H54 (cell line): ENCODE measurements at places on chromosomes 7 and 10.
A peak's percentile ranks its signal among the peaks of the same experiment; 100 is the strongest.

GRCh38 chr7:70325509-70326101 is 727.3 kb downstream of the AUTS2 start:
- peak; percentile 54 for DNase-seq

DNA sequence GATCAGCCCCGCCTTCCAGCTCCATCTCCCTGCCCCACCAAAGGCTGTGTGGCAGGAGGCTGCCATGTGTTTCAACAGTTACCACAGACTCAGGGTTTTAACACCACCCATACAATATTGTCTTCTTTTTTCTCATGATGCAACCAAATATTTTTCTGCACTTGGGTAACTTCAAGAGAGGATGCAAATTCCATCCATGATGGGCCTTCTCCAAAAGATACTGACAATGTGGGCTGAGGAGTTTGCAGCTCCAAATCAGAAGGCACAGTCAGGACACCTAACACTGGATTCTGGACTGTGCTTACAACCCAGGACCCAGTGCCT is 347.9 kb downstream of the GRID1 start:
- DNase-seq: no peak

- DNase-seq: no peak
Observed at GRCh38 chr10:72310241-72310633, 36.5 kb downstream of the DDIT4 start.

GRCh38 chr7:129041142-129042085 is 13.5 kb downstream of the TNPO3 start:
- DNase-seq: no peak

DNA sequence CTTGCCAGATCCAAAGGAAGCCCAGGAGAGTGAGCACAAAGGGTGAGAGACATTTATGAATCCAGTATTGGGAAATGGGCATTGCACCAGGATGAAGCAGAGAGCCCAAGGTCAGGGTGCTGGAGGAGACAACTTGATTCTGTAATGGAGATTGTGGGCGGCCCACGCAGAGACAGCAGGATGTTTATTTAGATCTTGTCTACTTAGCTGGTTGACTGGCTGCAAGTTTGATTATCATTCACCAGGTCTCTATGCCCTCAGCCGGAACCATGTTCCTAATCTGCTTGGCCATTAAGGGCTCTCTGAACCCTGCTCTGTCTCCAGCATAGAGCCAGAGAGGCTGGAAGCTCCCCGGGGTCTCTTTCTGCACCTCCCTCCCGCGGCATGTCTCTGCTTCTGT is 188.7 kb downstream of the PLXNA4 start:
- no peak for DNase-seq

DNA sequence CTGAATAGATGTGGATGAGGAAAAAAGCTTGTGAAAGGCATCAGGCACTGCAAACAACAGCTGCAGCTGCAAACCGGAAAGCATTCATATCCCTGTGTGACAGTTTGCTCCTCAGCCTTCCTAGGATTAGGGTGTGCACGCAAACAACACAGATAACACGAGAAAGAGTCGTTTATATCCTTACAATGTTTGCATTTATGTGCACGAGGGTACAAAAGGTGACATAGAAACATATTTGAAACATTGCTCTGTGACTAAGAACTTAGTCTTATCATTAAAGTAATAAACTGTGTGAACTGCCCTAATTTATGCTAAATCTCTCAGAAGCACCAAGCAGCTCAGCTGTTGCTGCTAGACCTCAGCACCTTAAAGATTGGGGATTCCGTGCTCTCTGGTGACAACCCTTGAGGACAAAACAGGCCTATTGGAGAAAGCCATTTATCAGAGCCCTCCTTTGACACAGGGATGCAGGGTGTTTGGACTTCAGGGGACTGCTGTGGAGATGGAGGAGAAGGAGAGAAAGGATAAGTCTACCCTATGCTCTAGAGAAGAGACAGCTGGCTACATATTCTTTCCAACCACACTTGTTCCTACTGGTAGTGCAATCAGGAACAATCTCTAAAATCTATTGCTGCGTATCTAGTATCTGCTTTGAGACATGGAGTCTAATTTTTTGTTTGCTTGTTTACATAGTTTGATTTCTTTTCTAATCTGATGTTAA is 176.2 kb downstream of the GNAT3 start:
- no peak for DNase-seq

GRCh38 chr7:151226560-151226874 is 488 bp downstream of the ABCF2 start:
- no peak for DNase-seq

GRCh38 chr7:36777062-36777461 is 52.8 kb upstream of the AOAH start:
- no peak for DNase-seq

DNA sequence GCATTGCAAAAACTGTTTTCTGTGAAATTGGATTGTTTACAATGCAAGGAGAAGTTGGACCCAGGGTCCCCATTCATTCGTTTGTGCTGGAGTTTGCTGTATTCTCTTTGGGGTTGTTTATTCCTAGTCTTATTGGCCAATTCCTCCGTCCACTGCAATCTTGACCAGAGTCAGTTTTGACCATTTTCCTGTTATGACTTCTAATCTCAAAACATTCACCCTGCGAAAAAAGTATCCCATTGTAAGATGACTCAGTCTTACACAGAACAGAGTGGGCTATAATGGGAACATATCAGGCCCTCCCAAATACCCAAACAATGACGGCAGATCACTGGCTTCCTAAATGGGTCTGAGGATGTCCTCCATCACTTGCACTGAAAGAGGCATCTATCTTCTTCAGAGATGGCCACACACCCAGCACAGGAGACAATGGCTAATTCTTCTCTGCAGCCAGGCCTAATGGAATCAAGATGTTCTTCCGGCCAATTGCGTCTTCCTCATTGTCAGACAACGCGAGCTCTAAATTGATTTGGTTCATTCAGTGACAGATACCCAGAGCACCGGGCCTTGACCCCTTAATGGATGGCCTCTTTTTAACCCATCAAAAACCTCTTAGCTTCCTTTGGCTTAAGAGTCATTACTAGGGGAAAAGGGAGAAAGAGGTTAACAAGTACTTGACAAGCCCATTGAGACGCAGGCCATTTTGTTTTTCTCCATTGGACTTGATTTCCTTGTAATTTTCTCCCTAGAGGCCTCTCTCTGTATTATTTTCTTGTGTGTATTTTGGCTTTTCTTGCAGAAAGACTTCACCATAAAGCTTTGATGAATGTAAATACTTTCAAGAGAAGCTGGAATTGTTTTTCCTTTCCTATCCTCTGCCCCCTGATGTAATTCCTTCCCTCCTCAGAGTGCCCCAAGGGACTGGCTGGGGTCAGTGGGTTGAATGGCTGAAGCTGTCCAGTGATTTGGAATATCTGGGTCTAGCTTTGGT is 129.6 kb downstream of the PRPF18 start:
- DNase-seq: peak; percentile 19

GRCh38 chr10:61140765-61141392 is 196.9 kb upstream of the RHOBTB1 start:
- DNase-seq: peak; percentile 3

GRCh38 chr10:125007436-125007835 is 65.5 kb downstream of the ZRANB1 start:
- DNase-seq: no peak

GRCh38 chr10:9792181-9792580 is 1225.5 kb upstream of the CELF2 start:
- DNase-seq: no peak

DNA sequence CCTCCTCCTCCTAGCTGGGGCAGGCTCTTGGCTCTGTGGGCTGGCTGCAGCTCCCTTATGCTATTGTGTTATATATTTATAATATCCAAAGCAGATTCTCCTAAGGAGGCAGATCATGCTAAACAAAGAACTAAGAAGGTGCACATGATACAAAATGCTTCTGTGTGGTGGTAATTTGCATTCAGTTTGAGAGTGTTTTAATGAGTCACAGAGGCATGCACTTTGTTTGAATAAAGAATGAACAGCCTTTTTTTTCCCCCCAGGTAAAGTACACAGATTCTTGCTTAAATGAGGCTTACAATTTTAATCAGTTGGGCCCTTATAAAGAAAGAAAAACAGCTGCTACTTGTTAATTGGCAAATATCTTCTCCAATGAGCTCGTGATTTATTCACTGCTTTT is 95.0 kb downstream of the FANK1 start:
- DNase-seq: no peak

- no peak for DNase-seq
Observed at GRCh38 chr7:135257-135653, 57.1 kb upstream of the FAM20C start.

- DNase-seq: no peak
Observed at GRCh38 chr7:157403646-157404401, 67.0 kb downstream of the DNAJB6 start.

GRCh38 chr10:118590334-118590733 is 5.1 kb downstream of the PRLHR start:
- no peak for DNase-seq

- no peak for DNase-seq
Observed at GRCh38 chr7:36309716-36310115, 79.9 kb upstream of the ANLN start.

GRCh38 chr7:16637379-16637778 is 8.2 kb downstream of the ANKMY2 start:
- no peak for DNase-seq

DNA sequence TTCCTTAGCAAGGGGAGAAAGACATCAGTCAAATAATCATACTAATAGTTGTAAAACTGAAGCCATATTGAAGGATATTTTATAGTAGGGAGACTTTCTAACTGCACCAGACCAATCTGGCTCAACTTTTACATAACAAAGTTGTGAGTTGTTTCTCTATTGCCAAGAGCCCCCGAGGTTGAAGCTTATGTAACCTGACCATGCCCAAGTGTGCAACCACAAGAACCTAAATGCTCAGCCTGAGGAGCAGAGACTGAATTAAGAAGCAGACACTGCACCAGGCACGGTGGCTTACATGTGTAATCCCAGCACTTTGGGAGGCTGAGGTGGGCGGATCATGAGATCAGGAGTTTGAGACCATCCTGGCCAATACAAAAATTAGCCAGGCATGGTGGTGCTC is 77.3 kb upstream of the ARMC3 start:
- DNase-seq: no peak

DNA sequence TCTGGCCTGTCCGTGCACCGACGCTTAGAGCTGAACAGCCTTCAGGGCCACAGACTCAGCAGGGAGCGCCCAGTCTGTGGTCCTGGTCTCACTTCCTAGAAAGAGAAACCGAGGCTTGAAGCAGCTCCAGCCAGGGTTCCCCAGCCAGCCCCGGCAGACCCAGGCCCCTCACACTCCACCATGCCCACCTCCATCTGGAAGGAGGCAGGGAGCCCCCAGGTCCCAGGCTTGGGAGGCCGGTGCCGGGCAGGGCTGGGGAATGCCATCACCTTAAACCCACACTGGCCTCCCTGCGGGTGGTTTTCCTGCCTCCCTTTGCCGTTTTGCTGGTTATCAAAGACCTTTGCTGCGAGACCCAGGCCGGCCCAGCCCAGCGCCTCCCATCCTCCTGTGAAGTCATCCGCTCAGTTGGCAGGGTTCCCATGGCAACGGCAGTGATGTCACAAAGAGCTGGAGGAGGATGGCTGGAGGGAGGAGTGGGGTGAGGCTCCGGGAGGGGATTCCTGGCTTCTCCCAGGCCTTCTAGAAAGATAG is 24.0 kb downstream of the ELFN1 start:
- DNase-seq: no peak

GRCh38 chr7:7851381-7851780 is 117.2 kb upstream of the GLCCI1 start:
- no peak for DNase-seq

- no peak for DNase-seq
Observed at GRCh38 chr7:43313628-43314378, 201.4 kb downstream of the HECW1 start.

- no peak for DNase-seq
Observed at GRCh38 chr10:133215586-133215985, 14.4 kb upstream of the UTF1 start.

DNA sequence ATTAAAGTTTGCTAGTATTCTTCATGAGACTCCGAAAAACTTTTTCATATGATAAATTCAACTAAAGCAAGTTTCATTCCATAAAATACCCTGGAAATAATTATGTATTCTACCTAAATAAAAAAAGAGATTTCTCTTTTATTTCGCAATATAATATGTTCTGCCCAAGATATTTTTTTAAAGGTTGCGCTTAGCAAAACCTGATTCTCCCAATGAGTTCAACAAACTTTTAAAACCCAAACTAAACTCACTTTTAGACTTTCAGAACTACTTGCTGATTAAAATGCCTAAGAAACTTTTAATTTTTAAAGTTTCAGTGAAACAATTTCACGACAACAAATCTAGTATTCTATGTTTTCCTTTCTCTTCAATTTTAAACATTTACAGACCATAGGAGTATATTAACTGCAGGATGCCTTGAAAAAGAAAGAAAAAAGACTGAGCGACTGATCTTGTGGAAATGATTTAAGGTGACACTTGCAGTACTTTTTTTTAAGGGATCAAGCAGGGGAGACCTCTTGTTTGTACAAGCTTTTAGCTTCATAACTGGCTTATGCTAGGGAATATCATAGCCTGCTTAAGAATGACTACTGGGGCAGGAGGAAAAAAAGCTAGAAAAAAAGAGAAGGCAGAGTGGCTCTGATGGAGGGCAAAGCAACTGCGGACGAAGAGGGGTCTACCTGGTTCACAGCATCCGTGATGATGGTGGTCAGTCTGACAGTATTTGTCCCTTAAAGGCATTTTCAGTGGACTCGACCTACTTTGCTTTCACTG is 1.5 kb downstream of the ZNF800 start:
- no peak for DNase-seq

- DNase-seq: peak; percentile 7
Observed at GRCh38 chr10:25465582-25466372, 291.0 kb downstream of the GPR158 start.

GRCh38 chr7:23654508-23654907 is 25.5 kb upstream of the FAM221A start:
- peak; percentile 47 for DNase-seq

- DNase-seq: no peak
Observed at GRCh38 chr10:88104223-88104622, 240.8 kb downstream of the PTEN start.

DNA sequence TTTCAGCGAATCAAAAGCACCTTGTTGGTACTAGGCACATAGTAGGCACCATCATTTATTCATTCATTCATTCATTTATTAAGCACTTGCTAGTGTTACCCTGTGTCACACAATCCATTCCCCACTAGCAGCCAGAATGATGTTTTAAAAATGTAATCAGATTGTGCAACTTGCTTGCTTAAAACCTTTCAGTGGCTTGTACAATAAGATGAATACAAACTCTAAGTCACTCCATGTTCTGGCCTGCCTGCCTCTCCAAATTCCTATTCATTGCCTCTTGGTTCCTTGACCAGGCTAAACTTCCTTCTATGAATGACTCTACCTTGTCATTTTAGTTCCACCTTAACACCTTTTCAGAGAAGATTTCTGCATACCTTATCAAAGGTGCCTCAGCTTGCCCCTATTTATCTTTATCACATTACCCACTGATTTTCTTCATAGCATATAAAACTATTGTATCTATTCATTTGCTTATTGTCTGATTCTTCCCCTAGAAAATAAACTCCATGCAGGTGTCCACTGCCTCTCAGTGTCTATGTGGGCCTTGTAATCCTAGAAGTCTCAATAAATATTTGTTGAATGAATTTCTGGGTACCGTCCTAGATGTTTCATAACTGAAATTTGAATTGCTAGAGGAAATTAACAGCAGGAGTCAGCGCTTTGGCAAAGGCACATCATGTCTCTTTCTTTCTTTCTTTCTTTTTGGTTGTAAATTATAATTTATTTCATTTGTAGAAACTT is 169.5 kb downstream of the TMEM26 start:
- no peak for DNase-seq

- no peak for DNase-seq
Observed at GRCh38 chr7:38000272-38000671, 79.8 kb downstream of the EPDR1 start.
